ENCODE measurements at places on chromosomes 5 and 9.

- no peak for DNase-seq
Measured at GRCh38 chr5:43855452-43855851, 252.5 kb downstream of the NNT start.

- DNase-seq = no peak
Measured at GRCh38 chr9:19074836-19075235, 25.6 kb downstream of the RRAGA start.

GRCh38 chr9:431701-432100, 217.0 kb downstream of the DOCK8 start:
- DNase-seq = no peak

DNA sequence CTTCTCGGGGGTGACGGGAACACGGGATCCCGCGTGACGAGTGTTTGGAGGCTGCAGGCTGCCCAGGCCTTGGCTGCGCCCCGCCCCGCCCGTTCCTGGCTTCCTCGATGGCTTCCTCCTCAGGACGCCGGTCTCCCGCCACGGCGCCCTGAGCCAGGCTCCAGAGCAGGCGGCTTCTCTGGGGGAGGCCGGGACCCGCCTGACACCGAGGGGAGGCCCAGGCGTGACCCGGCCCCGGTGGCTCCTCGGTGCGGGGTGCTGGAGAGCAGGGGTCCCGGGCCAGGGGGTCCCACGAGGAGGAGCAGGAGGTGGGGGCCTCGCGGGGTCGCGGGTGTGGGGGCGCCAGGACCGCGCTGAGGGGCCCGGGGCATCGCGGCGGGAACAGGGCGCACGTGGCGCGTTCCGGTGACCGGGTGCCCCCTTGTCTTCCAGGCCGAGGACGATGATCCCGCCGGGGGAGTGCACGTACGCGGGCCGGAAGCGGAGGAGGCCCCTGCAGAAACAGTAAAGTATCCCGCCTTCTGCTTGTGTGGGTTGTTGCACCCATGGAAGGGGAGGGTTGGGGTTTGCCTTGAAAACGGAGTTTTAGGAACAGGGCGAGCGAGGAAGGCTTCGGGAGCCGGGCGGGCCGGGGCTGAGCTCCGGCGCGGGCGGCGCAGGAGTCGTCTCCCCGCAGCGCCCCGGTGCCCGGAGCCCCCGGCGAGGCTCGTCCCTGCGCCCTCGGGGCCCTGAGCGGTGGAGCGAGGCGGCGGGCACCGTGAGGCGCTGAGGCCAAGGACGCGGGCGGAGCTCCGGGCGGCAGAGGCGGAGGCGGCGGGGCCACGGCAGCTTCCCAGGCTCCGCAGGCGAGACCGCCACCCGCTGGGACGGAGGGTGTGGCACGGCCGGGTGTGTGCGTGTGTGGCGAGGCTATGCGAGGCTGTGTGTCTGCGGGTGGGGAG, 22.2 kb downstream of the AHRR start:
- no peak for DNase-seq

GRCh38 chr5:92653730-92654461, 927.1 kb downstream of the NR2F1-AS1 start:
- DNase-seq = no peak

DNA sequence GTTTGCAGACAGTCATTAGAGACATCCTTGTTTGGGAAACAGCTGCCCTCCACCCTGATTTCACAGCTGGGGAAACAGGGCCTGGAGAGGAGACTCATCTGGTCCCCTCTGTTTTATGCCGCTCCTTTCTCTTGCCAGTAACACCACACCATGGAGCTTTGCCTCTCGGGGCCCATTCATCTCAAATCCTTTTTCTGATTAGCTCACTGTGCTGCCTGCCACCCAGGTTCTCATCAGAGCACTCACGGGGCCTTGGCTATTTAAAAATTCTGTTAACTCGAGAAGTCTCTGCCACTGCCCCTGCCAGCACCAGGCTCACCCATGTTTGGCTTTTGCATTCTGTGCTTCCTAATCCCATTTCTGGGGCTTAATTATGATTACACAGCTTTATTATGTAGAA, 36.8 kb upstream of the C5orf58 start:
- no peak for DNase-seq
